Nephron progenitor cell (in vitro differentiated cells): ENCODE measurements at places on chromosomes 16 and 17.

- peaks cover 42% of the 10 kb centered on the region for H3K4me1 ChIP-seq
- no peak for DNase-seq
- H3K4me3 ChIP-seq: peak overlapping the region; percentile 72
- peaks cover 71% of the 10 kb centered on the region for H3K27me3 ChIP-seq
- H3K27ac ChIP-seq: no peak overlapping the region
These were observed 16.3 kb downstream of the ENPP7 start for GRCh38 chr17:79746889-79747507.

- DNase-seq: no peak
- H3K27ac ChIP-seq: no peak overlapping the region
- peaks cover 33% of the 10 kb centered on the region for H3K27me3 ChIP-seq
These were observed 1.0 kb downstream of the CYB561 start for GRCh38 chr17:63445065-63445464.

DNA sequence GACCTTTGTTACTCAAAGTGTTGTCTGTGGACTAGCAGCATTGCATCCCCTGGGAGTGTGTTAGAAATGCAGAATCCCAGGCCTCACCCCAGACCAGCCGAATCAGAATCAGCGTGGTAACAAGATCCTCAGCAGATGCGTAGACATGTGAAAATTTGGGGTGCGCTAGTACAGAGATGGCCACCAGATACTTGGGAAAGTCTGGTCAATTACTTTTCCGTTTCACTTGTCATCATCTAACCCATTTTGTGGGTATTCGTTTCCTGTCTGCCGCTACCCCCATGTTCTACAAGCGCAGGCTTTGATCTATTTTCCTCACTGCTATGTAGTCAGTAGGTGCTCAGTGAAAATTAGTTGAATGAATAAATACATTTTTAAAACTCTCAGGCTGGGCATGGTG is 33.1 kb upstream of the HERPUD1 start:
- no peak for DNase-seq
- peaks cover under 1% of the 10 kb centered on the region for H3K4me1 ChIP-seq
- no peak overlapping the region for H3K4me3 ChIP-seq
- no peaks in the 10 kb centered on the region for H3K36me3 ChIP-seq
- peaks cover 38% of the 10 kb centered on the region for H3K27me3 ChIP-seq

GRCh38 chr17:38783227-38783626 is 16.1 kb downstream of the PIP4K2B start:
- H3K4me1 ChIP-seq: no peaks in the 10 kb centered on the region
- no peaks in the 10 kb centered on the region for H3K27me3 ChIP-seq
- no peak for DNase-seq
- peaks cover 56% of the 10 kb centered on the region for H3K36me3 ChIP-seq
- H3K4me3 ChIP-seq: no peak overlapping the region

DNA sequence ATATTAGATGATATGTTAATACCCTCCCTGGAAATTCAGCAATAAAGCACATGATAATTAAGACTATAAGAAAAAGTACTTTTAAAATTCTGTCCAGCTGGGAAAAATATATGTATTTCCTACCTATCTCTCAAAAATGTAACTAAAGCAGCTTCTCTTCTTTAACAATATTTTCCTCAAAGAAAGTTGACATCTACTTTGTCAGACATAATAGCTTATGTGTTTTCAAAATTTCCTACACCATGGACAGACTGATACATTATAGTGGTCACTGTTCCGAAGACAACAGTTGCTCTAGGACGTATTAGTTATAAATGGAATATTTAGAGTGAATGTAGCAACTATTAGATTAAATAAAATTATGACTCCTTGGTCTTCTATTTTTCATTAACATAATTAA is 131.4 kb upstream of the NACA2 start:
- H3K4me3 ChIP-seq: no peak overlapping the region
- H3K27ac ChIP-seq: no peak overlapping the region
- H3K4me1 ChIP-seq: no peaks in the 10 kb centered on the region
- H3K36me3 ChIP-seq: peaks cover 44% of the 10 kb centered on the region

DNA sequence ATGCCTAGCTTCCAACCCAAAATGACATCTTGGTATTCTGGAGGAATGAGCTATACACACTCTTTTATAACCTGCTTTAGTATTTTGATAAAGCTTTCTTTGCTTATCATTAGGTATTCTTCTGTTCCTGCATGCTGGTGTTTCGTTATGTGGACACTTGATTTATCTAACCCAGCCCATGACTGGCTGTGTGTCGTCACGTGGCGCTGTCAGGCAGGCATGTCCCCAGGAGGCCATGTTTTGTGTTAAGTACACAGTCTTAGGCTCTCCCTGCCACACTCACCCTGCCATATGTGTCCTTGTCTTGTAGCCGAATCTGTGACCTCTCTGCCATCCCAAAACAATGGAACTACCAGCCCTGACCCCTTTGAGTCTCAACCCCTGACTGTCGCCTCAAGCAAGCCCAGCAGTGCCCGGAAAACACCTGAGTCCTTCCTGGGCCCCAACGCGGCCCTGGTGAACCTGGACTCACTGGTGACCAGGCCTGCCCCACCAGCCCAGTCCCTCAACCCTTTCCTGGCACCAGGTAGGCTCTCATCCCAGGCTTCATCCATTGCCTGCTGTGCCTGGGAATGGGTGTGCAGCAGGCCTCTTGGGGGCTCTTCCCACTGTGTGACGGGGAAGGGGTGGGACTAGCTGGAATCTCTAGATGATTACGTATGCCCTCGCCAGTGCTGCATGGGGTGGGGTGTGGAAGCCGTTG is 30.8 kb downstream of the B9D1 start:
- DNase-seq: no peak
- peak overlapping the region; percentile 65 for H3K27ac ChIP-seq
- H3K4me3 ChIP-seq: no peak overlapping the region
- H3K4me1 ChIP-seq: peaks cover 36% of the 10 kb centered on the region
- no peaks in the 10 kb centered on the region for H3K27me3 ChIP-seq

DNA sequence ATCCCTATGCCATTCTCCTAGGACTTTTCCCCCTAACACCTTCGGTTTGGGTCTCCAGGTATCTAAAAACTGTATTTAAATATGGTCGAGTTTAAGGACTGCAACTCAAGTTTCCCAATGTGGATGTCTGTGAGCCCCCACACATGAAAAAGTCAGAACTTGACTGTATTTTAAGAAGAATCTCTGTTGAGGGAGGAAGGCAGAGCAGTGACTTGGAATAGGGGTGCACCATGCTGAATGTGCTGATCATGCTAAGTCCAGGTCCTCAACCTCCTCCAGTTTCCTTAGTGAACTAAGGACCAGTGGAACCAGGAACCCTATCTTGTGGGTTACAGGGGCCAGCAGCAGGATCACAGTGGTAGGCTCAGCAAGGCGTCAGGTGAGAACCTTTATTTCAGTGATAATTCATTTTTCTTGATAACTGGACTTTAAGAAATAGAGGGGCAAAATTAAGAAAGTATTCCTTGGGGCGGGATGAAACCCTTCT is 19.5 kb downstream of the GRB7 start:
- DNase-seq: no peak
- H3K27me3 ChIP-seq: peaks cover 45% of the 10 kb centered on the region
- no peaks in the 10 kb centered on the region for H3K36me3 ChIP-seq
- no peak overlapping the region for H3K27ac ChIP-seq

- H3K4me3 ChIP-seq: no peak overlapping the region
- no peaks in the 10 kb centered on the region for H3K27me3 ChIP-seq
- H3K36me3 ChIP-seq: no peaks in the 10 kb centered on the region
- no peak for DNase-seq
- H3K4me1 ChIP-seq: peaks cover 73% of the 10 kb centered on the region
- H3K27ac ChIP-seq: peak overlapping the region; percentile 59
These were observed 121.3 kb upstream of the CACNG5 start for GRCh38 chr17:66713533-66714042.

DNA sequence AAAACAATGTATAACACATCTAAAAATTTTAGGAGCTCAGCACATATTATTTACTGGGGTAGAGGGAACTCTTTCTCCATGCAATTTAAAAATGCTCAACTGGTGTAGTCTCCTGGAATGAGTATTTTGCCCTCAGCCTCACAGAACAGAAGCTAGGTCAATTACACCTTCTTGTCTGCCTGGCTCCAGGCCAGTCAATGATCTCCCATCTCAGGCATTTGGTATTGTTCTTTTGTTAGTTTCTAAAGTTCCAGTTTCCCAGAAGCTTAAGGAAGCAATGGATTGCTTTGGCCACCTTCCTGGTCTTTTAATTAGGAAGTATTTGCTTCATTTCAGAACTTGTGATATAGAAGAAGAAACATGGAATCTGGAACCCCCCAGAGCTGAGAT is 360.3 kb upstream of the ASIC2 start:
- H3K4me3 ChIP-seq: no peak overlapping the region
- H3K27ac ChIP-seq: no peak overlapping the region
- peaks cover 18% of the 10 kb centered on the region for H3K27me3 ChIP-seq
- H3K36me3 ChIP-seq: no peaks in the 10 kb centered on the region

DNA sequence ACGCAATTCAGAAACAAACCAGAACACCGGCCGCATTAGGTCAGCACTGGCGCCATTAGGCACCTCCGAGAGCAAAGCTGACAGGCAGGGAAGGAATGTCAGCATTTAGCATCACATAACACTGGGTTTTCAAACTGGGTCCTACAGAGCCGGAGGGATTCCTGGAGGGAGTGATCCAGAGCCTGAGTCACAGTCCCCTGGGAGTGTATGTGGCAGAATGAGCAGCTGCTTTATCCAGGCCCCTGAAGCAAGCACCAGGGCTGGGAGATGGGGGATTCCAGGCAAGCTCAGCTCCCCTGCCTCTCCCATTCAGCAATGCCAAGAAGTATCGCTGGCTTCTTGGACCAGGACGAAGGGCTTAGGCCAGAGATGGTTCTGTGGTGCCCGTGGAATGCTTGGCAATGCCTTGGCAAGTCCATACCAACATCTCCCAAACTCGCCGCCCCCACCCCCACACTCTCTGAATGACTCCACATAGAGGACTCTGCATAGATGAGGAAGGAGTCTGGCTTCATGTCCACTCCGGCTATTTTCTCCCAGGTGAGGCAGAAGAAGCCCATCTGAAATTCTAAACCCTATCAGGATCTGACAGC is 20.4 kb downstream of the GAS7 start:
- peaks cover 35% of the 10 kb centered on the region for H3K4me1 ChIP-seq
- H3K4me3 ChIP-seq: peak overlapping the region; percentile 14
- DNase-seq: no peak
- peaks cover 4% of the 10 kb centered on the region for H3K27me3 ChIP-seq
- no peaks in the 10 kb centered on the region for H3K36me3 ChIP-seq
- no peak overlapping the region for H3K27ac ChIP-seq

DNA sequence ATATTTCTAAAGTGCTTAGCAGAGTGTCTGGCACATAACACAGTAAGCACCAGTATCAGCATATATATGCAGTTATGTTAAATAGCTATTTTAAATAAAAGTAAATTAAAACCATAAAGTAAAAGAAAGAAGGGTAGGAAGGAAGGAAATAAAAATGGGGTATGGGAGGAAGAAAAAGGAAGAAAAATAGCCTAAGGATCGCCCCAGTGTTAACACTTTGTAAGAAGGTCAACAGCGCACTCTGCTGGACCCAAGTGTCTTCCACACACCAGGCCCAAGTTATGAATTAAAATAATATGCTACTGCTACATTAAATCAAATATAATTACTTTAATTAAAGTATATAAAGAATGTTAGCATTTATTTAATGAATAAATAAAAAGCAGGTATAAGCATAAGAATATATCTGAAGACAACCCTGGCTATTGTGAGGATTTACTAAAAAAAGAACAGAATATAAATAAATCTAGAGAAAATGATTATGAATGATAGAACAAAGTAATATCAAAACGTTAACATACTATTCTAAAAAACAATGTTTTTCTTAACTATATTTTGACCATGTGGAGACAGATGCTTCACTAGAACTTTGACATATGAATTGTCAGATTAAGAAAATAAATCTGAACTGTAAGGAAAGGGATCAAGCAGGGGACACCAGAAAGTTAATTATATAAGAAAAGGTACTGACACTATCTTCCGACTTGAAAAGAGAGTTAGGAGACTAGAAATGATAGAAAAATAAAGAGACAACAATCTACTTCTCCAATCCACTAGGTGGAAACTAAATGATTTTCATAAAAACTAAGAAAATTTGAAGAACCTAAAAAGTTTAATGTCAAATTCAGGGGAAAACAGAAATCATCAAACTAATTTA is 25.9 kb downstream of the BRIP1 start:
- H3K4me1 ChIP-seq: no peaks in the 10 kb centered on the region
- no peak overlapping the region for H3K27ac ChIP-seq
- peak; percentile 51 for DNase-seq
- no peak overlapping the region for H3K4me3 ChIP-seq
- H3K36me3 ChIP-seq: peaks cover 29% of the 10 kb centered on the region

DNA sequence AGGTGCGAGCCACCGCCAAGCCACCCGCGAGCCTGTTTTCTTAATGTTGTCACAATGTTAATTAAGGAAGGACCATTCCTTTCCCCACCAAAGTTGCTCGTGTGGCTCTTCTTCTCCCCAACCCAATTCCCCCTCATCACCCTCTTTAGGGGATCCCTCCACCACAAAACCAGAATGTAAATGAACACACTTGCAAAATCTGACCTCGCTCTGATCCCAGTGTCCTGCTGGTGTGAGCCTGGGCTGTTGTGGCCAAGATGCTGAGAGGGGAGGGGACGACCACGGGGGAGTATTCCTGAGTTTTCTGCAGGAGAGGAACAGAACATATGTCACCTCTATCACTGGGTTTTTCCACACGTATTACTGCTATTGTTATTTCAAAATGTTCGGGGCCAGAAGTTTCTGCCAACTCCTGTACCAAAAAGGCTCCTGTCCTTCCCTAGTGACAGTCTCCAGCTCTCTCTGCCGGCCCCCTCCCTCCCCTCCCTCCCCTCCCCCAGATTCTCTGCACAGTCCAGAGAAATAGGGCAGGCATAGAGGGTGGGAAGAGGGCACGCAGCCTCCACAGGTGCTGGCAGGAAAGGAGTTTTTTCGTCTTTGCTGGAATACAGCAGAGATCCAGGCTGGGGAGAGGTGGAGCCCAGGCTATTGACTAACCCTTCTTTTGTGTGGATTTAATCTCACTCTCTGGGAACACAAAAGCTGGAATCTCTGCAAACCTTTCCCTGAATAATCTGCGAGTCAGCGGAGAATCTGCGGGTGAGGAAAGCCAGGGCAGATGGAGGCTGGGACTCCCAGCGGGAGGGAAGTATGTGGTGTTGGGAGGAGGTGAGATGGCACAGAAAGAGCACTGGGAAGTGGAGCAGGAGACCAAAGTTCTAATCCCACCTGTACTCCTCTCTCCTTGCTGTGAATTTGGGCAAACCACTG is 4.5 kb upstream of the CA4 start:
- H3K4me3 ChIP-seq: no peak overlapping the region
- peaks cover 46% of the 10 kb centered on the region for H3K4me1 ChIP-seq
- peaks cover 100% of the 10 kb centered on the region for H3K27me3 ChIP-seq
- no peak for DNase-seq
- H3K36me3 ChIP-seq: no peaks in the 10 kb centered on the region
- H3K27ac ChIP-seq: no peak overlapping the region

GRCh38 chr16:76964464-76965154 is 226.4 kb upstream of the MON1B start:
- no peak for DNase-seq
- H3K27me3 ChIP-seq: peaks cover 2% of the 10 kb centered on the region
- H3K36me3 ChIP-seq: no peaks in the 10 kb centered on the region
- H3K4me3 ChIP-seq: no peak overlapping the region

DNA sequence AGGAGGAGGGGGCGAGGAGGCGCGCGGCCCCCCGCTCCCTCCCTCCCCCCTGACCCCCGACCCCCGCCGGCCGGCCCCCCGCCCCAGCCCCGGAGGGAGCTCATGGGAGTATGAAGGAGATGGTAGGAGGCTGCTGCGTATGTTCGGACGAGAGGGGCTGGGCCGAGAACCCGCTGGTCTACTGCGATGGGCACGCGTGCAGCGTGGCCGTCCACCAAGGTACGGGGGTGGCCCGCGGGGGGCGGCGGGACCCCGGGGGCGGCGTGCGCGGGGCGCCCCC is 390 bp downstream of the MLLT6 start:
- no peak overlapping the region for H3K27ac ChIP-seq
- H3K4me1 ChIP-seq: peaks cover 72% of the 10 kb centered on the region
